ENCODE measurements at places on chromosomes 3 and 15.

DNA sequence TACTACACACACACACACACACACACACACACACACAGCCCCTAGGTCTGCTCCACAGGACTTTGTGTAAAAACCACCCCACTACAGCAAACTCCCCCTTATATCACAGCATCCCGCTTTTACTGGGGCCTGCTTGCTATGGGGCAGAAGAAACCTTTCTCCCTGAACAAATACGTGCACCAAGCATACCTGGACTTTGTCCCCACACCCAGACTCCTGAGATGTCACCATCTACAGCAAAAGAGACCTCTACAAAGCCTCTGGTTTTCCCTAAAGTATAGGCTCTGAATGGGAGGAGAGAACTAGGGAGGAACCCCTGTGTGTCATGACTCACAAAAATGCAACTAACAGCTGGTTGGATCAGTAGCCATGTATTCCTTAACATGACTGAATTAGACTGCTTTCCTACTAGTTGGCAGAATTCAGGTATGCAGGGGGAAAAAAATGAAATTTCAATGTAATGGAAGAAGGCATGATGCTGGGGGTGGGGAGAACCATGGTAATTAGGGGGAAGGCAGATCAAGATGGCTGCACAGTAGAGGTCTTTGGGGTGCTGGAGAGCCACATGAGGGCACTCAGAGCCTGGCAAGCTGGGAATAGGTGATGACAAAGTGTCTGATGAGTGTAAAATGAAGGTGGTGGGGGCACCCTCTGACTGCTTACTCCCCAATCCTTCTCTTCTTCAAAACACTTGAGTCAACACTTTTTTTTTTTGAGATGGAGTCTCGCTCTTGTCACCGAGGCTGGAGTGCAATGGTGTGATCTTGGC lies 45.9 kb downstream of the DAPK2 start:
- no peak for DNase-seq

DNA sequence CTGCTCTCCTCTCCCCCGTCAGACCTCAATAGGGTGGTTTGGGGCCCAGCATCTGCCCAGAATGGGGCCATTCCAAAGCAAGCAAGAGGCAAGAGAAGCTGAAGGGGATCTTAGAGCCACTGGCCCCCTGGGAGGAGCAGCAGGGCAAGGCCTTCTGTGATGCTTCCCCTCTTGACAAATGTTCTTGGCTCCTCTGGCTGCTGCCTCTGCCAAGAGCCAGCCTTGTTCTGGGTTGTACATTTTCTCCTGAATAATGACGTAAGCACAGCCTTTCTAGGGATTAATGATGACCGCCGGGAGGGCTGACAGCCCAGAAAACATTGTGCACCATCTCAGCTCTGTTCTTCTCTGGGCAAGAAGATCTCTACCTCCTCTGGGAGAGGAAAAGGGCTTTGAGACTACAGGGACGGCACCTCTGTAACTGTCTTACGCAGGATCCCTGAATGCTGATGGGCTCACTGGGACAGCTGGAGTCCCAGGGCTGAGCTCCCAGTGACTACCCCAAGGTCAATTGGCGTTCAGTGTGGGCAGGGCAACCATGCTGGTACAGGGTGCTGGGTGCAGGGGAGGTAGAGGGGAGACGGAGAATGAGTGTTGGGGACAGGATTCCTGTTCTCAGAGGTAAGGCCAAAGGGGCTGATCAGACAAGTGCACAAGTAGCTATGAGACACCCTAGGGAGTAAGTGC lies 253.3 kb downstream of the FAM43A start:
- DNase-seq = no peak

- DNase-seq = no peak
Measured at GRCh38 chr3:85258326-85258725, 299.5 kb downstream of the CADM2 start.

GRCh38 chr3:54307566-54308180 lies 185.3 kb downstream of the CACNA2D3 start:
- DNase-seq = no peak

DNA sequence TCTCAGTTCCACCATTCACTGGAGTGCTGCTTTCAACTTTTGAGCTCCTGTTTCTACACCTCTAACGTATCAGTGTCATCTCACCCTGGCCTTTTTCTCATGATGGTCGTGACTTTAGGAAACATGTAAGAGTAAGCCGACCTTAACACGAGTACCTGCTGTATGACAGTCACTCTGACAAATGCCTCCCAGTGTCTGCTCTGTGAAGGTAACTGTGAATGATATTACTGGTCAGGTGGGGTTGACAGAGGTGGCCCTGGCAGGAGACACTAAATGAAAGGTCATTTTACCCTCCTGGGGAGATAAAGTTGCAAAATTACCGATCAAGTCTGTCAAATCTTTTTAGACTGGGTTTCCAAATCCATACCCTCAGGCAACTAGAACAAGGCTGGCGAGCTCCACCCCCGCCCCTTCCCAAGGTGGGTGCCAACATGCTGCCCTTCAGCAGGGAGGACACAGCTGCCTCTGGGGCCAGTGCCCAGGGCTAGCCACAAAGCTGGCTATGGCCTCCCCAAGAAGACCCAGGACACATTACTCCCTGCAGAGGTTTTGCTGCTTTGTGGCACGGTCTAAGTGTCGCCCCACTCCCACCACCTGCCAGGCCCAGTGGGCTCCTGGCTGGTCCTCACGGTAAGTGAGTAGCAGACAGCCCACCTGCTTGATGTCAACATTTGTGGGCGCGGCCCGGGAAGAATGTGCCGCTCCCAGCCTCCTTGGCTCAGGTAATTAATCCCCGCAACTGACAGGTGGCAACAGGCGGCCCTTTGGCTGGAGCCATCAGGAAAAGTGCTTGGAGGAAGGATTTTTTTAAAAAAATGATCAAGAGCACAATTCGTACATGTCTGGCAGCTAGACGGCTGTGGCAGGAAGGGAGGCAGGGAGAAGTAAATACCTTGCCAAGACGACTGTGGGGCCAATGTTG lies 211.8 kb downstream of the TP63 start:
- no peak for DNase-seq

GRCh38 chr15:70533931-70534742 lies 229.2 kb downstream of the UACA start:
- DNase-seq = no peak

- no peak for DNase-seq
Measured at GRCh38 chr3:14988988-14989394, 41.6 kb downstream of the NR2C2 start.

GRCh38 chr15:57138349-57138788 lies 219.9 kb downstream of the TCF12 start:
- DNase-seq = no peak

- DNase-seq = no peak
Measured at GRCh38 chr15:74783808-74784175, 1.9 kb downstream of the CSK start.

DNA sequence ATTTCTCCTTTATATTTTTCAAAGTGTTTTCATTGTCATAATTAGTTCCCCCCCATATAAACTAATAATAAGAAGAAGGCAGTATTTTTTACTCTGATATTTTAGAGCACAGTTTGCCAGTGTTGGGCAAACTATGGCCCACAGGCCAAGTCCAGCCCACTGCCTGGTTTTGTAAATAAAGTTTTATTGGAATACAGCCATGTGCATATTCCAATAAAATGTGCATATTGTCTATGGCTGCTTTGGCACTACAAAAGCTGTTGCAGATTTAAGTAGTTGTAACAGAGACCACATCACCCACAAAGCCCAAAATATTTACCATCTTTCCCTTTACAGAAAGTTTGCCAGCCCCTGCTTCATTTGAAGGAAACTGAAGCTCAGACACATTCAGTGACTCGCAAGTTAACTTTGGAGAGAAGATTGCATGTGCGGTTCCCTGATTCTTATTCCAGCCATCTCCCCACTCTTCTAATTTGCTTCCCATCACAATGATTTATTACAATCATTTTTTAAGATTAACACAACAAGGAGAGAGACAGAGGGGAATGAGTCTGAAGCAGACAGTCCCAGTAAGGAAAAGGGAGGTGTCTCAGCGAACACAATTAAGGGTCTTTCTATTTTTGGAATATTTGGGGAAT lies 48.9 kb downstream of the RFTN1 start:
- DNase-seq = no peak

- no peak for DNase-seq
Measured at GRCh38 chr3:118987477-118987876, 47.2 kb downstream of the IGSF11 start.

GRCh38 chr3:109125902-109126301 lies 8.0 kb upstream of the MORC1 start:
- DNase-seq = no peak

- no peak for DNase-seq
Measured at GRCh38 chr3:132255041-132255745, 62.0 kb upstream of the ACP3 start.

GRCh38 chr3:13524979-13525669 lies 23.8 kb upstream of the FBLN2 start:
- no peak for DNase-seq

DNA sequence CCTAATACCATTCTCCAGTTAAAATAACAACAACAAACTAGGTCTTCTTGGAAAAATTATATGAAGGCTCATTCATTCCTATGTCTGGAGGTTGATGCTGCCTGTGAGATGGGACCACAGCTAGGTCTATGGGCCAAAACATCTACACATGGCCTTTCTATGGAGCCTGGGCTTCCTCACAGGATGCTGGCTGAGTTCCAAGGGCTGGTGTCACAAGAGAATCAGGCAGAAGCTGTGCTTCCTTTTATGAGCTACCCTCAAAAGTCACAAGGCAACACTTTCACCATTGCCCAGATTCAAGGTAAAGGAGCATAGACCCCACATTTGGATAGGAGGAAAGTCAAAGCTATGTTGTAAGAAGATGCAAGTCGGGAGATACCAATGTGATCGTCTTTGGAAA lies 4.6 kb upstream of the RTP2 start:
- DNase-seq = no peak

GRCh38 chr15:95684126-95684525 lies 646.4 kb upstream of the NR2F2 start:
- DNase-seq = no peak

DNA sequence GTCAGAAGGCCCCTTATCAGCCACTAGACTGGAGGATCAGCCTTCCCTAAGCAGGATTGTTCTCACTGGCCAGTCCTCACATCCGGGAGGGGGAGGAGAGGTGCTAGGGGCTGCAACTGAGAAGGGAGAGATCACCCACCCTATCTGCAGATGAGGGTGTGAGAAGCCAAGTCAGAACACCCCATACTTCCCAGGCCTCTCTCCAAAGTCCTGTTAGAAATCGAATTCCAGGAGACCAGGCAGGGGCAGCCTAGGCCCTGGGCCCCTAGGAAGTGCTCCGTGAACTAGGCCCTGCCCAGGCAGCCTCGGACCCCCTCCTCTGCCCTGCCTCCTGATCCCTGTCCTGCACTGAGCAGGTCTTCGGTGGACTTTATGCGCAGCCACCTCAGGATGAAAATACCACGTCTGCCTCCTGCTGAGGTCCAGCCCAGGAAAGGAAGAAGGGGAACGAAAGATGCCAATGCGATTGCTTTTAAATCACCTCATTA lies 933 bp downstream of the DZIP1L start:
- DNase-seq = no peak

DNA sequence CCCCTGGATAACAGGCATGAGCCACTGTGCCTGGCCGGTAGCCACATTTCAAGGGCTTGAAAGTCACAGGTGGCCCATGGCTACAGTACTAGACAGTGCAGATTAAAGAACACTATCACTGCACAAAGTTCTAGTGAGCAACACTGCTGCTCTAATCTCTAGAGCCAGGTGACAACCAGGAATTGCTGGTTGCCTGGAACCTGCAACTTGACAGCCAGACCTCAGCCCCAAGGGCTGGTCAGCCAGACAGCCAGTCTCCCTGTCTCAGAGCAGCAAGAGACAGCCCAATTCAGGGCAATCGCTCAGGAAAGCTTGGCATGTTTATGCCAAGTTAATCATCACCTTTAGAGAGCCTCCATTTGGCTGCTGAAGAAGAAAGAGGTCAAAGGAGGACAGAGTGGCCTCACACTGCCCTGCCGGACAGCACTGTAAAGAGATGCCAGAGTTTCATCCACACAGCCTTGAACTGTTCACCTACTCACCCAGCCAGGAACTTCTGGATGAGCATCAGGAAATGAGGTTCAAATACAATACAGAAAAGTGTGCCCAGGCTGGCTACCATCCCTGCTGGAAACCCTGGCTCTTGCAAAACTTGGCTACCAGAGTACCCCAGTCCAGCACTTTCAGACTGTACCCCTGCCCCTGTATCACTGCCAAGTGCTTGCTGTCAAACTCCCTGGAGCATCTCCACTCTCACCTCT lies 6.0 kb downstream of the CCDC12 start:
- no peak for DNase-seq

GRCh38 chr3:38549486-38549885 lies 53.3 kb downstream of the EXOG start:
- no peak for DNase-seq

DNA sequence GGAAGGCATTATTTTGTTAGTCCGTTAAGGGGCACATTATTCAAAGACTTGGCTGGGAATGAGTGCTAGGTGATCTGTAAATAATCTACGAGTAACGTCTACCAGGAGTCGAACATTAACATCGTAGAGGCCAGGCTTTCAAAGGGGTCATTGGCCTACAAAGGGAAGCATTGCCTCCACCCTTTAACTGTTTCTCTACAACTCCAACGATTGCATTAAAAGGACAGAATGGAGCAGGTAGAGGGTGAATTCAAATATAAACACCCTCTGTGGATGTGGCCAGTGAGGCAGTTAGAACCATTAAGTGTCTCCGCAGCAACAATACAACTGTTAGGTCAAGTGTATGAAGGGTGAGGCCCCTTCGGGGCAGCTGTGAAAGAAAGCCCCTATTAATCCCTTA lies 126.0 kb upstream of the LMOD3 start:
- DNase-seq = no peak

DNA sequence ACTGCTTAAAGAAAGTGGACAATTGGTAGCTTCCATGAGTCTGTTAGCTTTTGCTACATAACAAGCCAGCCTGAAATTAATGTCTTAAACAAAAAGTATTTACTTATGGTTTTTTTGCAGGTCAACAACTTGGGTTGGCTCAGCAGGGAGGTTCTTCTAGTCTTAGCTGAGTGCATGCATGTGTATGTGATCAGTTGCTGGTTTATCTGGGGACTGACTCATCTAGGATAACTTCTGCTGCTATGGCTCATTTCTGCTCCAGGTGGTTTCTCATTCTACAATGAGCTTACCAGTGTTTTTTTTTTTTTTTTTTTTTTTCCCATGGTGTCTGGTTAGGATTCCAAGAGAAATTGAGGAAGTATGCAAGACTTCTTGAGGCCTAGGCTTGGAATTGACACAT lies 244.7 kb downstream of the NSUN3 start:
- DNase-seq = no peak

- DNase-seq = no peak
Measured at GRCh38 chr3:169641167-169641566, 22.3 kb downstream of the MECOM start.

- no peak for DNase-seq
Measured at GRCh38 chr3:27281671-27282150, 87.5 kb downstream of the NEK10 start.

GRCh38 chr15:101510212-101511197 lies 21.0 kb upstream of the PCSK6 start:
- no peak for DNase-seq

DNA sequence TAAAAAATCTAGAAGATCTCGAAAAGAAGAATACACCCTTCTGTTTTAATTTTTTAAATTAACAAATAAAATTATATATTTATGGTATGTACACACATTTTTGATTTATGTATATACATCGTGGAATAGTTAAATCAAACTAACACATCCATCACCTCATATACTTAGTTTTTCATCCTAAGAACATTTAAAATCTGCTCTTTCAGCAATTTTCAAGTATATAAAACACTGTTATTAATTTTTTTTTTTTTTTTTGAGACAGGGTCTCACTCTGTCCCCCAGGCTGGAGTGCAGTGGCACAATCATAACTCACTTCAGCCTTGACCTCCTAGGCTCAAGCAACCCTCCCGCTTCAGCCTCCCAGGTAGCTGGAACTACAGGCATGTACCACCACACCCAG lies 32.8 kb upstream of the ACAP2 start:
- no peak for DNase-seq

GRCh38 chr3:45599424-45599886 lies 4.9 kb downstream of the LIMD1 start:
- no peak for DNase-seq
